Stimulated activated CD4-positive, alpha-beta T cell treated with anti-CD3 and anti-CD28 coated beads, Interleukin-2, amount 100 ng/mL, for 4 hours (primary cell): ENCODE measurements at places on chromosomes 7 and 10.

- DNase-seq: no peak
These were observed 17.6 kb downstream of the RAMP3 start for GRCh38 chr7:45174966-45175765.

- DNase-seq: no peak
These were observed 415.1 kb downstream of the INHBA start for GRCh38 chr7:41287559-41288335.

DNA sequence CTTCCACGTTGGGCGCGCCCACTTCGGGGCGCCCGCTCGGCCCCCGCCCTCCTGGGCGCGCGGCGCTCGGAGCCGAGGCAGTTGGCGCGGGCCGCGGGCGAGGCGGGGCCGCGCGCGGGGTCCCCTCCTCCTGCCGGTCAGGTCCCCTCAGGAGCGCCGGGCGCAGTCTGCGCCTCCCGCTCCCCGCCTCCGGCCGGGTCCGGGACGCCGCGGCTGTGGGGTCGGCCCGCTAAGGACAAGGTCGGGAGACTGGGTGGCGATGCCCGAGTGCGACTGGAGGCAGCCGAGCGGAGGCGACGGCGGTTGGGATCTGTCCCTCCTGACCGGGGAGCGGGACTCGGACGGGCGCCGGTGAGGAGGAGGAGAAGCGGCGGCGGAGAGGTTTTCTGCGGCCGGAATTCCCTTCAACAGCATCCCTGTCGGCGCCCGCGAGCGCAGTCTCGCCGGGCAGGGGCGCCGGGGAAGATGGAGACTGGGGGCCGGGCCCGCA is at the start of gene ATRNL1:
TSS of gene ATRNL1 (plus strand) at position 80 of the 490 bp plus-strand sequence. CDS start at position 466, 386 bp downstream.
- no peak for DNase-seq

GRCh38 chr7:151314401-151314800 is 27.2 kb upstream of the NUB1 start:
- no peak for DNase-seq

- DNase-seq: no peak
These were observed 502.7 kb upstream of the PODXL start for GRCh38 chr7:132059141-132059540.

GRCh38 chr10:132693676-132694075 is 92.3 kb downstream of the NKX6-2 start:
- no peak for DNase-seq

GRCh38 chr10:91238191-91238590 is 17.7 kb downstream of the PCGF5 start:
- DNase-seq: no peak

DNA sequence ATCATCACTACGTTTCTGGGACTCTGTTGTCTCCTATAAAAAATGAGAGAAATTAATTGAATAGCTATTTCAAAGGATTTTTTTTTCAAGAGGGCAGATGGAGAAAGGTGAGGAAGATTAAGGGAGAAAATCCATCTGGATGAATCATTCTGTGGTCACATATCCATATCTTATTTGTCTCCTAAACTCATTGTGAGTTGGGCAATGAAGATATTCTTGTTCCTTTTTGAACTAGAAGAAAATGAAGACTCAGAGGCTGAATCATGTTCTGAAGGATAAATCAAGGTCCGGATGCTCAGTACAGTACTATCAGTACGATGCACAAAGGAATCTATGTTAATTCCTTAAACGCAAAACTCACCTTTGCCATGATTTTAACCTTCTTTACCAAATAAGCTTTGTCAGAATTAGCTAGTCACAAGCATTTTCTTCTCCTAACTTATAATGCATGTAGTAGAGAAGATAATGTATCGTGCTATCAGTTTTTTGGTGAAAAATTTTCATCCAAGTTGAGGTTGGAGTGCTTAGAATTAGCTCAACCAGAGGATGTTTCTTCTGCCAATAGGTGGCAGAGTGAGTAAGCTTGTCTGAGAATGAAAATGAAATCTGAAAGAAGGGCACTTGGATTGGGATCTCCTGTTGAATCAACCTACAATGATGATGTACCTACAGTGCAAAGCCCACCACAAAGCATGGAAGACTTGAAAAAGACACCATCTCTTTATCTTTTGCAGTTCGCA is 446.9 kb downstream of the KIF20B start:
- no peak for DNase-seq

DNA sequence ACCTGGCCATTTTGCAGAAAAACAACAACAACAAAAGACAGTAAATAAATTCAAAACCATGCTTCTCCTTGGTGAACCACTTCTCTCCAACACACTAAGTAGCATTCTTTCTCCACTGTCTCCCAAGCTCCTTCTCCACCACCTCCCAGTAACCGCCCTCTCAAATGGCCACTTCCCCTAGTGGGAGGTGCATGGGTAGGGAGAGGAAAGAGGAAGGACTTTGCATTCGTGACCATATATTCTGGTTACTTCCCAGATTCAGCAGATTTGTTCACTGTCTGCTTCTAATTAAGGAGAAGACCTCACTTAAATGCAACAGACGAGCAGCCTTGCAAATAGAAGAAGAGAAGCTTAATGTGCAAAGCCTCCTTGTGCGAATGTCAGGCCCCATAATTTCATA is 166.8 kb downstream of the SORCS1 start:
- no peak for DNase-seq

DNA sequence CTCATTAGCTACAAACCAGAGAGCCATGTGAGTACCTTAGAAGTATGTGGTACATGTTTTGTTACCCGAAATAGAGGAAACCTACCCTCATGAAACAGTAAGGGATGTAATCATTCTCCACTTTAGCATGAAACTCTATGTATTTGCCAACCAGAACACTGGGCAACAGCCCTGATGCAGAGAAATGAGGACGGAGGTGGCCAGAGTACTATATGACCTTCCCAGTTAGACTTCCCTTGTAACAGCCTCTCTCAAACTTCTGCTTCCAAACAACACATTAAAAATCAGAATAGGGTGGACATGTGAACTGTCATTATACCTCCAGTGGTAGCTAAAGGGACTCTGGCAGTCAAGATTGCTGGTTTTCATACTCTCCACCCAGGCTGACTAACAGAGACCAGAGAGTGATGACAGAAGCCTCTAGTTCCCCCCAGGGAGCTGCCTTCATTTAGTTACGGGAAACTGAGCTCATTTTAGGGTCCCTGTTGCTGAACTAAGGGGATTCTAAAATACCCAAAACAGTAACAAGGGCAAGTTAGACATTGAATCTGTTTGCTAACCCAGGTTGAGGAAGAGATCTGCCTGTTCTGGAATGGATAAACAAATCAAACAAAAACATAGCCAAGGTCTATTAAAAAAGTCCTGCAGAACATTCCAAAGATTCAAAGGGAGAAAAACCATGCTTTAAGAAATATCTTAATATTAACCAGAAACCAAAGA is 83.1 kb downstream of the VPS41 start:
- no peak for DNase-seq

DNA sequence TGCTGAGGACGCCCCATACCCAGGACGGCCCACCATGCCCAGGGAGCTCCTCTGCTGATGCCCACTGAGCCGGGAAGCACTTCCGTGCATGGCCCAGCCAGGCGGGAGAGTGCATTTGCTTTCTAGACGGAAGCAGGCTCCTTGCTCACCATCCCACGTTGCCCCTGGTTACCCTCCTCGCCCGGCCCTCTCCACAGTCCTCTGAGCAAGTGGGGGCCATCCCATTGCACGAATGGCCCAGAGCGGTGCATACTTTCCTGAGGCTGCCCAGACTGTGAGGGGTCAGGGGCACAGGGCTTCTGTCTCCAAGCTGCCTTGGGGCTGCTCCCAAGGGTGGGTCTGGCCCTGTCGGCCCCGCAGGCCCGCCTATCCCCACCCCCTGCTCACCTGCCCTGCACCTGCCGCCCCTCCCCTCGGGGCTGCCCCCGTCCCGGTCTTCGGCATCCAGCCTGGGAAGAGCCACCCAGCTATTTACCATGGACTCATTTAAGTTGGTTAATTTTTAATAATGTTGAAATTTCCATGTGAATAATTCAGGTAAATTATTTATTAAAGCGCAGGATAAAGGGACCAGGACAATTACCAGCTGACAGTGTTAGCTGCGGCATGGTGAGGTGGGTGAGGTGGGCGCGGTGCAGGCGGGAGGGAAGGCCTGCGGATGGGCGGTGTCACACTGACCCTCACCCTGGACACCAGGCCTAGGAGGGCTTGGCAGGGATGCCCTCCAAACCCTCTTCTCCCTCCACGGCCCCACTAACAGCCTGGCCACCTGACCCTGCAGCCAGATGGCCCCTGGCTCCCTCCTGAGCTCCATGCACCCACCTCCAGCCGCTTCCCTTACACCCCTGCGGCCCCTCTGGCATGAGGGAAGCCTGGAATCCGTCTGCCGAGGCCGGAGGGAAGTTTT is 104.4 kb downstream of the MICALL2 start:
- no peak for DNase-seq

- DNase-seq: no peak
These were observed 104.0 kb downstream of the CYTH3 start for GRCh38 chr7:6168477-6168868.

- DNase-seq: no peak
These were observed 59.9 kb upstream of the INPP5A start for GRCh38 chr10:132477398-132478340.

GRCh38 chr10:107952649-107953556 is 788.4 kb upstream of the SORCS1 start:
- DNase-seq: no peak

GRCh38 chr10:77348751-77349150 is 288.9 kb downstream of the KCNMA1 start:
- DNase-seq: no peak

DNA sequence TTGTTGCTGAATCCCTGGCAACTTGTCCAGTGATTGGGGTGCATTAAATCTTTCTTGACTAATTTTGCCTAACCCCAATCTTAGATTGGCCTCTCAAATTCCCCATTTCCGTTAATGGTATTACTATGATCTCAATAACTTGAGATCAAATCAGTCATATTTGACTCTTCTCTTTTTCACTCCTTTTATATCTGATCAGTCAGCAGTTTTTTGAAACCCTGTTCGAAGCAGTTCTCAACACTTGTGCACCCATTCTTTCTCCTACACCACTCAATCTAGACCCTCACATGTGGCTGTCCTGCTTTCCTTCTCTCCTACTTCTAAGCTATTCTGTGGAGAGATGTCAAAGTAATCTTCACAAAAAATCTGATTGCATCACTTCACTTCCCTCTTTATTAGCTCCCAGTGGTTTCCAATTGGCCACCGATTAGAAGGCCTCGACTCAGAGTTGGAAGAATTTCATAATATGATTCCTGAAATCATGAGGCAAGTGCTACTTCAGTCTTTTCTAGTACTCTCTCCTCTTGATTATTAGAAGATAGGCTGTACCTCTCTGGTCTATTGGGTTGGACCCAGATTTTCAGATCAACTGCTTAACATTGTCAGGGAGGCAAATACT is 128.9 kb downstream of the ZNF365 start:
- DNase-seq: no peak

GRCh38 chr7:25624833-25625232 is 396.5 kb upstream of the NPVF start:
- no peak for DNase-seq

DNA sequence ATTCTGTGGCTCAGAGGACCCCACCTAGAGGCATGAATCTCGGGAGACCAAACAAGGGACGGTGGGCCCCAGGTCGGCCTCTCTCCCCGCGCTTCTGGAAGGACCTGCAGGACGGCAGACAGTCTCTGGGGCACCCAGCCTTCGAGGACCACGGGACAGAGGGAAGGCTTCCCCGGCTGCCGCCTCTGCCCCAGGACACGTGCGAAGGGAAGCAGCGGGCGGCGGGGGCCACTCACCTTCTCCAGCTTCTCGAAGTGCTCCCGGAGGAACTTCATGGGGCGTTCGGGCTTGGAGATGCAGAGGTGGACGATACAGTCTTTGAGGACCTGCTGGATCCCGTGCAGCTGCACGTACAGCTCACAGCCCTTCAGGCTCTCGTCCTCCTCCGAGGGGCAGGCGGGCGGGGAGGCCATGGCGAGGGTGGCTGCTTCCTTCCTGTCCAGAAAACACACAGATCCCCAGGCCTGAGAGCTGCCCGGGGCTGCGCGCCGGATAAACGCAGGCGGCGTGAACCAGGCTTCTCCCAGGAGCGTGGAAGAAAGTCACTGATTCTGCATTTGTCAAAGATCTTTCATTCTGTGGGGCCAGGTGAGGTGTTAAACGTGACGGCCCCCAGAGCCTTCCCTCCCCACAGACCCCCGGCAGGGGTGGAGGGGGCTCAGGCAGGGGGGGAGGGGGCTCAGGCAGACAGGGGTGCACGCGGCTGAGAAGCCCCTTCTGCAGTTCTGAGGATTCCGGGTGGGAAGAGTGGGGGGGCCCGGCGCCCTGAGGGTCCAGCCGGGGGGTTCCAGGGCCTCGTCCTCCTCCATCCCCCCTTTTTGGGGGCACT is 15.2 kb upstream of the DNAAF5 start:
- DNase-seq: no peak

- DNase-seq: no peak
These were observed 50.5 kb downstream of the PNLIPRP3 start for GRCh38 chr10:116477986-116478664.

DNA sequence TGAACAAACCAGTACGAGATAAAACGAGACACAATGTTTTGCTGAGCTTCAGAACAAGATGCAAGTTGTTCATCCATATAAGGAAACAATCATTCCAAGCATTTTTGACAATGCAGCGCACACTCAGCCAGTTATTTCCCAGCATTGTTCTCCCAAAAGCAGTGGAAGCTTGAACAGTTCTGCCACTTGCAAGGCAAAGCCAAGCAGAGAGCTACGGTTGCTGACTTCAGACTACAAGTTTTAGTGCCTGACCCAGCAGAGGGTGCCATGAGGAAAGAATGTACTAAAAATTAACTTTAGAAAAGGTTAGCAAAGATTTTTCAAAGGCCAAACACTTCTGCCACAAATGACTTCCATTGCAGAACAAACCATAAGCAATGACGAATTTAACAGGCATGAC is 152.5 kb downstream of the SLC25A13 start:
- no peak for DNase-seq

DNA sequence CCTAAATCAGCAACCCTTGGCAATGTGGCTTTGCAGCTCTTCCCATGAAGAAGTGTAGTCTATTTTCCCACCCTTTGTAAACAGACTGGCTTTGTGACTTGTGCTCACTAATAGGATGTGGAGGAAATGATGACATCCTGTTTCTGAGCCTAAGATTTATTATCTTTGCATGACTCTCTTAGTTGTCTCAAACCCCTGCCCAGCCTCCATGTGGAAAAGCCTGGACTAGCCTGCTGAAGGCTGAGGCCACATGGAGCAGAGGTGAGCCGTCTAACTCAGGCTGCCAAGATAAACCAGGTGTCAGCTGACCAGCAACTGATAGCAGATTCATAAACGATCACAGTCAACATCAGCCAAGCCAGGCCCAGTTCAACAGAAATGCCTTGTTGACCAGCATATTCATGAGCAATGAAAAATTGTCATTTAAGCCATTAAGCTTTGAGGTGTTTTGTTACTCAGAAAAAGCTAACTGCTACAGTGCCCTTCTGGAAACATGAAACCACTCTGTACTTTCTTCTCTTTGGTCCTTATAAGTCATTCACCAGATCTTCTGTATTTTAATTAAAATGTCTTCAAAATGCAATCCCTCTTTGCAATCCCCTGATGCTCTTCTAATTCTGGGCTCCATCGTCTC is 586.3 kb upstream of the ANKRD30A start:
- DNase-seq: no peak

DNA sequence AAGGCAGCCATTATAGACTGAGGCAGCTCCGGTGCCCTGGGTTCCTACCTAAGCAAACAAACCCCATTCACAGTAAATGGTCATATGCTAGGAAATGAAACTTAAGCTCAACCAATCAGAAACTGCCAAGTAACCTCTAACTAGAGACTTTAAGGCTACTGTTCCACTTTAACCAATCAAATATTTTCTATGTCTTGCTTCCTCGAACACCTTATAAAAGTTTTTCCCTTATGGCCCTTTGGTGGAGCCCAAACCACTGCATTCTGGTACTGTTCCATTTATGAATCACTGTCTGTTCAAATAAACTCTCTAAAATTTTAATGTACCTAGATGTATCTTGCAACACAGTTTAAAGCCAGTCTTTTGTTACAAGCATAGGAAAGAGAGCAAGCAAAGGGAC is 361.1 kb downstream of the HGF start:
- DNase-seq: no peak
